Fibroblast of villous mesenchyme (primary cell): ENCODE measurements at places on chromosomes 12 and 14. TPM values are rescaled to one million over a fixed set of nuclear protein-coding genes. Genes with fewer than 3 reads are reported as not detected.

PLEKHG7 gene
- not detected in 2 replicates for total RNA-seq

TMEM132D gene
- not detected in 2 replicates for total RNA-seq

TMEM30B gene
- total RNA-seq = 0.32 TPM in 1 of 2 replicates, not detected in the other

DNA sequence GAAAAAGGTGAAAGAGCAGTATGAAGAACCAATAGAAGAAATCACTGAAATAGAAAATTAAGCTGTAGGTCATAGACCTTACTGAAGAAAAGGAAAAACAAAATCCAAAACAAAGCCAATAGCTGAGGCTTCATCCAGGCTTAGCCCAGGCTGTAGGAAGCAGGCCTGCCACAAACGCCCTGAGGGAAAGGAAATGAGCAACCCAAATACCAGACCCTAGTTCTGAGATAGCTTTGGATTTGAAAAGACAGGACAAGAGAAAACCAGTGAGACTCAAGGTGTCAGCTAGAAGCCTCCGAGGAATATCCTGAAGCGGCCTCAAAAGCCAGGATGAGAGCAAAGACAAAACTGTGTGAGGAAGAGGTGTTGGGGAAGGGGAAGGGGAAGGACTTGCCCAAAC, 79.2 kb downstream of the FERMT2 start:
- no peak for DNase-seq

DNA sequence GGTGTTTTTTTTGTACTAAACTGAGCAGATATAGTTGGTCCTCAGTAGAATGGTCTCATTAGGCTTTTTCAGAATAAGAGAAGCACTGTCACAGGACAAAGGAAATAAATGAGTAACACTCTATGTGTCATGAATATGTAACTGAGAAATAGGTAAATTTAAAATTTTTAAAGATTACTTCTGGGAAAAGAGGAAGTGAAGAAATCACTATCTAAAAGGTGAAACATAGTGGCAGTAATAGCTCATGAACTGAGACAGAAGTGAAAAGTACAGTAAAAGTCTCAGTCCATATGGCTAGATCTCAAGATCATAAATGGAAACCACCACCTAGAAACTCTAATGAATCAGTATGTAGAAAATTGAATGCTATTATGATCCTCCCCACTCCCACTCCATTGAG, 89.3 kb upstream of the TTC7B start:
- no peak for DNase-seq

GRCh38 chr12:14431975-14432374, 66.5 kb downstream of the ATF7IP start:
- no peak for DNase-seq

DNA sequence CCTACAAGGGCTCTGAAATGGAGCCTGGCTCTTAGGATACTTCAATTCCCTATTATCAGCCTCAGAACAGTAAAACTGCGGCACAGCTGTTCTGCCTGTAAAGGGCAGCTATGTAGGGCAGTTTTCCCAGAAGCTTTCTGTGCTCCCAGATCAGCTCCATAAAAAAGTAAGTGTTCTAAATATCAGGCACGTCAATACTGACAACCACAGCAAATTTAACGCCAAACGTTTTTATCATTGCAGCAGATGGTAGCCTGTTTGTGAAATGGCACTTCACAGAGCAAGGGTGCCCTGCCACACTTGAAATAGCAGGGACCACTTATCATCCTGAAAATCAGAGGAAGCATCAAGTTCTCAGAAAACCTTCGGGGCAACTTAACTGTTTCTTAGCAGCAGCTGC, 54.8 kb upstream of the PTHLH start:
- peak; percentile 55 for DNase-seq

DNA sequence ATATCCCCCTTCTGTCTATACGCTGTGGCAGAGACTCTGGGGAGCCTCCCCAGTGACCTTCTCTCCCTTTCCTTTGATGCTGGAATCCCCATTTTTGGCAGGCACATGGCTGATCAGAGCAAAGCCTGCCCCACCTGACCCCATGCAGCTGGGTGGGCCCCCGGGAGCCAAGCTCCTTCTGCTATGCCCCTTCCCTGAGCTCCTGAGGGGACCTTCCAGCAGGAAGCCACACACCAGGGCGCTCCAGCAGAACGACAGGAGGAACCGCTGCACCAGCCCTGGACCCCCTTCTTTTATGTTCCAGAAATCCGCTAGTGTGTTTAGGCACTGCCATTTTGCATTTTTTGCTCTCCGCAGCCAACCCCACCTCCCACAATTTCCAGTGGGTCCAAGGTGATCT, 44.6 kb downstream of the TRAFD1 start:
- DNase-seq = no peak

DNA sequence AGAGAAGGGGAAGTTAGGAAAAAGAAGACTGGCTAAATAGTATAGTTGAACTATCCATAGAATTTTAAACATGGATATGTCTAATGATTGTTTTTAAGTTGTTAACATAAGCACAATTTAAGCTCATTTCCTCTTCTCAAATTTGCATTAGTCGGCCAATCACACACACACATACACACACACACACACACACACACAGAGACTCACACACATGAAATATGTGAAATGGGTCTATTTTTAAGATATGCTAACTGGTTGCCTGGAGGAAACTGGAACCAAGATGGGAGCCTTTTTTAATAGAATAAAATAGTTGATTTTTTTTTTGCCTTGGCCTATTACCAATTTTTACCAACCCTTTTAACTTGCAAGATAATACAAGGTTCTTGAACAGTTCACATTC, 24.0 kb upstream of the STYK1 start:
- no peak for DNase-seq

- no peak for DNase-seq
These were observed 217.4 kb upstream of the RTL1 start for GRCh38 chr14:101120641-101121507.

- DNase-seq = no peak
These were observed 31.2 kb downstream of the RHOF start for GRCh38 chr12:121762269-121762668.

DNA sequence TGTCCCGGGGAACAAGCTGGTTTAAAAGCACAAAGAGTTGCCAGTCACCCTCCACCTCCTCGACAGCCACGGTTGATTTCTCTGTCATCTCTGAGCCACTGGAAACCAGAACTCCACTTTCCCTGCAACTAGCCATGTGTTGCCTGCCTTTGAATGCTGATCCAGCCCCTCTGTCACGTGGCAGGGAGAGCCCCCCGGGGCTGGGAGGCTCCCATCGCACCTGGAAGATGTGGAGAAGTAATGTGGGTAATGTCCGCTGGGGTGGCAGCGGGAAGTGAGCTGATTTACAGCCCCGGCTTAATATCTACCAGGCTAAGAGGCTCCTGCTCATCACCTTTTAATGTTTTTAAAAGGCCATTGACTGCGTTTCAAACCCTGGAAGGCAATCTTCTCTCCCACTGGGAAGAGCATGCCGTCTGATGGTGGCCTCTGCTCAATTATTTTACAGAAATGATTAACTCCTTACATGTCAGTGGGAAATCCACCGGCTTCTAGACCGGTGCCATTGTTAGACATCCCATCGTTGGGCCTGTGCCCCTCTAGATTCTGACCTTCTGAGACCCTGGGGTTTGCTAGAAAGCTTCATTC, 7.4 kb downstream of the PRIMA1 start:
- no peak for DNase-seq

DNA sequence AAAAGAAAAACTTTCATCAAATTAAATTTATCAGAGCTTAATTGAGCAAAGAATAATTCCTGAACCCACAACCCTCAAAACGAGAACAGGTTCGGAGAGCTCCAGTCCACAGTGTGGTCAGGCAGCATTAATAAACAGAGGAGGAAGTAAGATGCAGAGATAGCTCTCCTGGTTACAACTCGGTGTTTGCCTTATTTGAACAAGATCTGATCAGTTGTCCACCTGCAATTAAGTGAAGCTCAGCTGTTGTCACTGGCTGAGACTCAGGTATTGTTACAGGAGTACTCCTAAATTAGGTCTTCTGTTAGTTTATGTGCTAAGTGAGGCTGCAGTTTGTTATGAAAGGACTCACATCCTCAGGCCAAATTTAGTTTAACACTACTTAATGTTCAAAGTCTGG, 451.4 kb upstream of the PDE3A start:
- DNase-seq = no peak

- DNase-seq = no peak
These were observed 167.1 kb downstream of the CHST11 start for GRCh38 chr12:104623883-104624282.

- no peak for DNase-seq
These were observed 63.4 kb upstream of the DIO3 start for GRCh38 chr14:101497684-101498525.
